Activated CD8-positive, alpha-beta T cell treated with anti-CD3 and anti-CD28 coated beads for 36 hours (primary cell): ENCODE measurements at places on chromosomes 4 and X. TPM values are rescaled to one million over a fixed set of nuclear protein-coding genes. Genes with fewer than 3 reads are reported as not detected.

H2BW1 gene
- not detected for total RNA-seq

VMA21 gene
- total RNA-seq, result 41.6 TPM

ZMYM3 gene
- total RNA-seq, result 25.8 TPM

FAM241A gene
- total RNA-seq, result 4.1 TPM
